ENCODE measurements at places on chromosomes 3 and 15. TPM values are rescaled to one million over a fixed set of nuclear protein-coding genes. Genes with fewer than 3 reads are reported as not detected.

GRCh38 chr3:187742351-187743171 is 2.7 kb downstream of the BCL6 start:
- H3K27me3 ChIP-seq: no peaks in the 10 kb centered on the region
- peak overlapping the region; percentile 100 for H3K4me3 ChIP-seq
- peaks cover 42% of the 10 kb centered on the region for H3K4me1 ChIP-seq

The TRH gene
- not detected for total RNA-seq

DNA sequence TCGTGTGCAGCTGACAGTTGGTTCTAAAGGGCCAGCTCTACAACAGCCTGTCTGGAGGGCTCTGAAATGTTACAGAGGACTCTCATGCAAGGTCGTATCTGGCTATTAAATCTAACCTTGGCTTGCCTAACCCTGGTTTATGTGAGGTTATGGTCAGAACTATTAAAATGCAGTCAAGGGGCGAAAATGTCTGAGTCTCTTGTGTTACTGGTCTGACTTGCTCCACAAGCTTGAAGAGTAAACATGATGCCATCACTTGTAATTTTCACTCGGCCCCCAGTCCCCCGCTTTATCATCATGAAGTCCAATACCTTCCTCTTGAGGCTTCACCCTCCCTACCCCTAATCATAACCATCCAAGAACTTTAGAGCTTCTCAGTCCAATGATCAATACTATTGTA is 9.4 kb downstream of the ENTPD3 start:
- H3K36me3 ChIP-seq: no peaks in the 10 kb centered on the region
- no peaks in the 10 kb centered on the region for H3K4me1 ChIP-seq
- no peak for DNase-seq
- no peaks in the 10 kb centered on the region for H3K27me3 ChIP-seq
- H3K4me3 ChIP-seq: no peak overlapping the region

- H3K4me1 ChIP-seq: no peaks in the 10 kb centered on the region
- no peak for DNase-seq
- H3K36me3 ChIP-seq: no peaks in the 10 kb centered on the region
Observed at GRCh38 chr3:14525685-14526631, 14.2 kb downstream of the GRIP2 start.

DNA sequence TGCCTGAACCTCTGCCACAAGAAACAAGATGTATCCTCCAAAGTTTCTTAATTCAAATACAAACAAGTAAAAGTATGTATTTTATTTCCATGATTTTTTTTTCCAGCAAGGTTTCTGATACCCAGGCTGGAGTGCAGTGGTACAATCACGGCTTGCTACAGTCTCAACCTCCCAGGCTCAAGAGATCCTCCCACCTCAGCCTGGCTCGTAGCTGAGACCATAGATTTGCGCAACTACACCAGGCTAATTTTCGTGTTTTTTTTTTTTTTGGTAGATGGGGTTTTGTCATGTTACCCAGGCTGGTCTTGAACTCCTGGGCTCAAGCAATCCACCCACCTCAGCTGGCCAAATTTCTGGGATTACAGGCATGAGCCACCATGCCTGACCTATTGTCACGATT is 12.2 kb upstream of the VEPH1 start:
- no peak for DNase-seq
- H3K36me3 ChIP-seq: no peaks in the 10 kb centered on the region
- no peak overlapping the region for H3K27ac ChIP-seq
- no peaks in the 10 kb centered on the region for H3K4me1 ChIP-seq
- no peak overlapping the region for H3K4me3 ChIP-seq
- peaks cover 1% of the 10 kb centered on the region for H3K27me3 ChIP-seq

The EPHB1 gene
- 1.1 TPM for total RNA-seq

DNA sequence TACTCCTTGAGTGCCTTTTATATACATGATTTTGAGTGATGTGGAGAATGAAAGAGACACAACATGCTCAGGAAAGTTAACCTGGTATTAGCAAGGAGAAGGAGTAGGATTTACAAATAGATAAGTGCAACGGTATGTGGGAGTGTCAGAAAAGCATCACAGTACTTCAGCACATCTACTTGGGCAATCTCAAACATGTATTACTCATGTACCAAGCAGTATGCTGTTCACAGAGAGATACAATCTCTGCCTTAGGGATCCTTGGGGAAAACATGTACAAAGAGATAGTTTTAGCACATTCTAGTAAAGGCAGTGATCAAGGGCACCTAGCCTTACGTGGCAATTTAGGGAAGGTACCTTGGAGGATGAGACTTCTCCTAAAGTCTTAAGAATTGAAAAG is 146.5 kb downstream of the FILIP1L start:
- no peak for DNase-seq
- H3K27me3 ChIP-seq: no peaks in the 10 kb centered on the region
- H3K4me3 ChIP-seq: no peak overlapping the region
- H3K36me3 ChIP-seq: no peaks in the 10 kb centered on the region

- no peaks in the 10 kb centered on the region for H3K36me3 ChIP-seq
- H3K27ac ChIP-seq: no peak overlapping the region
- H3K27me3 ChIP-seq: peaks cover 18% of the 10 kb centered on the region
- peaks cover 15% of the 10 kb centered on the region for H3K4me1 ChIP-seq
- DNase-seq: no peak
Observed at GRCh38 chr15:66893294-66893693, 172.1 kb upstream of the SMAD3 start.

GRCh38 chr3:136893848-136894443 is 31.9 kb downstream of the NCK1 start:
- no peaks in the 10 kb centered on the region for H3K27me3 ChIP-seq
- H3K4me3 ChIP-seq: no peak overlapping the region
- no peak for DNase-seq
- H3K4me1 ChIP-seq: peaks cover 15% of the 10 kb centered on the region
- peaks cover 55% of the 10 kb centered on the region for H3K36me3 ChIP-seq

DNA sequence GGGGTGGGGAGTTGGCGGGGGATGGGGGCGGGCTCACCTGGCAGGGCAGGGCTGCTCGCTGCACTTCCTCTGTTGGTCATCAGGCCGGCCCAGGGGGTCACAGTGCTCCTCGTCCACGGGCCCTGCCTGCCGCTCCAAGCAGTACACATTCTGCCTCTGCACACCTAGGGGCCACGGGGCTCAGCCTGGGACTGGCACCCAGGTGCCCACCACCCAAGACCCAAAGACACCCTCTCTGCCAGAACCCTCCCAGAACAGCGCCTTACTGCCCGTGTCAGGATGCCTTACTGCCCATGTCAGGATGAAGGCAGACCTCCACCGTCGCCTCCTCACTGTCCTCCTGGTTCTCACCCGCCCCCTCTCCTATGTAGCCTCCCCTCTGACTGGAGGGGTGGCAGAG is 43.2 kb downstream of the ADAMTS7 start:
- no peaks in the 10 kb centered on the region for H3K36me3 ChIP-seq
- no peak overlapping the region for H3K4me3 ChIP-seq
- H3K27me3 ChIP-seq: no peaks in the 10 kb centered on the region

DNA sequence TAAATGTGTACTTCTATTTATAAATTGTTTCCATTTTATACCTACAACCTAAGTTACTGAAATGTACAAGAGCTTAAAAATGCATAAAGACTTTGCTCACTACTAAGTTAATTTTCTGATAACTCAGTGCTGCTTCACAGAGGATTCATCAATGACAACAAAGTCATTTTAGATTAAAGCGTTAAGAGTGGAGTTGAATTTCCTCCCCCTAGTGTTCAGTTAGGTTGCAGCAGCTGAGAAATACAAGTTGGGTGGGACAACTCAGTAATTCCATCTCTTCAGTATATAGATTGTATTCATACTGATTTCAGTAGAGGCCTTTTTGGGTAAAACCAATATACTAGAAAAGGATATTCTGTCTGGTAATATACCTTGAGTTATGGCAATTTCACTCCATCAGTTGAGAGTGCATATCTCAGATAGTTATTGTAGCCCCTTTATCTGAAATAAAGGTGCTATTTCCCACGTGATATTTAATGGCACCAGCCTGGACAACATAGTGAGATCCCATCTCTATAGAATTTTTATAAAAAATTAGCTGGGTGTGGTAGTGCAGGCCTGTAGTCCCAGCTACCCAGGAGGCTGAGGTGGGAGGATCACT is 6.9 kb upstream of the RPL35A start:
- peak; percentile 60 for DNase-seq
- H3K36me3 ChIP-seq: no peaks in the 10 kb centered on the region
- no peaks in the 10 kb centered on the region for H3K27me3 ChIP-seq

The LIPH gene
- not detected for total RNA-seq

GRCh38 chr3:11260460-11260859 is 11.7 kb upstream of the ATG7 start:
- no peak for DNase-seq
- H3K4me1 ChIP-seq: no peaks in the 10 kb centered on the region
- H3K27ac ChIP-seq: no peak overlapping the region
- peaks cover 4% of the 10 kb centered on the region for H3K27me3 ChIP-seq

DNA sequence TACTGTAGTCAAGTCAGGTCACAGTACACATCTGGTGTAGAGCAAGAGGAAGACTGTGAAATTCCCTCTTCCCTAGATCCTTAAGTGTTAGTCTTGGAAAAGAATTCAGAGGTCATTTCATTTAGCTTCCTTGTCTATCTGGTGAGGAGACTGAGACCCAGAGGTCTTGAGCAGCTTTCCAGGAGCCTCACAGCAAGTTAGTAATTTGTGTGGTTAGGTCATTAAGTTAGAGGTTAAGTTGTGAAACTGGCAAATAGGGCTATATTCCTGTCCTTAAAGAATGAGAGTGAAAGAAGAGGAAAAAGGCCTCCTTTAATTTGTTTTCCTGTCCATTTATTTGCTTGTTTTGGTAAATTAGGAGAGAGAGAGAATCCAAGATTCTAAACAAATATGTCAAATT is 9.0 kb downstream of the PODXL2 start:
- no peak for DNase-seq
- H3K36me3 ChIP-seq: no peaks in the 10 kb centered on the region
- H3K27me3 ChIP-seq: peaks cover 9% of the 10 kb centered on the region
- H3K4me3 ChIP-seq: peak overlapping the region; percentile 26
- peak overlapping the region; percentile 80 for H3K27ac ChIP-seq

- peaks cover 2% of the 10 kb centered on the region for H3K27me3 ChIP-seq
- no peaks in the 10 kb centered on the region for H3K4me1 ChIP-seq
- no peak overlapping the region for H3K4me3 ChIP-seq
- no peaks in the 10 kb centered on the region for H3K36me3 ChIP-seq
- DNase-seq: no peak
- no peak overlapping the region for H3K27ac ChIP-seq
Observed at GRCh38 chr15:54502416-54503075, 524.3 kb downstream of the UNC13C start.

- no peak for DNase-seq
- H3K4me3 ChIP-seq: no peak overlapping the region
- peaks cover 2% of the 10 kb centered on the region for H3K36me3 ChIP-seq
- H3K27me3 ChIP-seq: peaks cover 2% of the 10 kb centered on the region
- H3K27ac ChIP-seq: no peak overlapping the region
Observed at GRCh38 chr3:34024447-34025240, 226.2 kb downstream of the PDCD6IP start.

The SLC2A2 gene
- not detected for total RNA-seq

DNA sequence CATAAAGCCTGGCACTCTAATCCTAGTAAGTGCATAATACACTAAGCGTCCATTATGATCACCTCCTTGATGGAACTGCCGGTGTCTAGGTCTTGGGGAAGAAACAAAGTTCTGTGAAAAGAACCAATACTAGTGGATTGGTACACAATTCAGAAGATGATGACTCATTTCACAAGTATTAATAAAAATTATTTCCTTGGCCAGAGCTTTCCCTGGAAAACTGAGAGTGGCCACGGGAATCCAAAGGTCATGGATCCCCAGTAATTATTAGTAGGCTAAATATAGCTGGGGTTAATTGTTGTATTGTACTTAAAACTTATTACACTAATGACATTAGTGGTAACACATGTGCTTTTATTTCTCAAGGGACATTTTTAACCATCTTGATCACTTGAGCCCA is 808.0 kb upstream of the NR2F2 start:
- H3K36me3 ChIP-seq: no peaks in the 10 kb centered on the region
- H3K4me3 ChIP-seq: no peak overlapping the region
- H3K4me1 ChIP-seq: no peaks in the 10 kb centered on the region
- H3K27me3 ChIP-seq: peaks cover 8% of the 10 kb centered on the region
- no peak for DNase-seq
- no peak overlapping the region for H3K27ac ChIP-seq

DNA sequence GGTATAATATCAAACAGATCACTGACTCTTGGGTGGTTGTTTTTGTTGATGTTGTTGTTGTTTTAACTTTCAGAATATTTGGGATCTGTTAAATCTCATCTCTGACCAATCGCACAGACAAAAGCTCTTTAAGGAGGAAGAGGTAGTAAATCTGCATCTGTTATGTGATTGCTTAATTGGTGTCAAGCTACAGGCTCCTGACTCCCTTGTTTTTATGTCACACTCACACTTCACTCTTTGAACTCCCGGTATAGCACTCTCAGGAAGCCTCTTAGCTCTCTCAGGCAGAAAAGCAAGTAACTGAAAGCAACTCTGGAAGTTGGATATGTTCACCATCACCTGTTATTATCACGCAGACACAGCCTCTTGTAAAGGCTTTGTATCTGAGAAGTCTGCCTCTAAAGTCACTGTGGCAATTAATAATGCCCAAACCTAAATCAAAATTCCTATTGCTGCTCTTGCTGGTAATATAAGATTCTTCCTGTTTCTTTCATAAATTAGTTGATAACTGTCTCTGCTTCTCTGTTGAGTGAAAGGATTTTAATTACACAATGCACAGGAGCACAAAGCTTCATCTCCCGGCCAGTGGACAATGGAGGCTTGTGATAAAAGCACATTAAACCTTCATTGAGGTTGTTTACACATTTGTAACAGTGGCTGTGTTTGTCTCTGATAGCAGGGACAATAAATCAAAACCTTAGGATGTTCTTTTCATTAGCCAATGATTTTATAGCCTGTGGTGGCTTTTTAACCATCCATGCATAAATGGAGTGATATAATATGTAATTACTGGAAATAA is 576.7 kb downstream of the MFSD1 start:
- no peak overlapping the region for H3K27ac ChIP-seq
- no peak for DNase-seq
- no peaks in the 10 kb centered on the region for H3K27me3 ChIP-seq
- no peaks in the 10 kb centered on the region for H3K4me1 ChIP-seq

The MRPL47 gene
- total RNA-seq: 36.8 TPM

The TERC gene
- 6.9 TPM for total RNA-seq

- DNase-seq: no peak
- peaks cover 84% of the 10 kb centered on the region for H3K36me3 ChIP-seq
- no peak overlapping the region for H3K27ac ChIP-seq
- H3K4me1 ChIP-seq: peaks cover 30% of the 10 kb centered on the region
- H3K27me3 ChIP-seq: no peaks in the 10 kb centered on the region
- no peak overlapping the region for H3K4me3 ChIP-seq
Observed at GRCh38 chr3:70992131-70992530, 591.4 kb downstream of the FOXP1 start.

DNA sequence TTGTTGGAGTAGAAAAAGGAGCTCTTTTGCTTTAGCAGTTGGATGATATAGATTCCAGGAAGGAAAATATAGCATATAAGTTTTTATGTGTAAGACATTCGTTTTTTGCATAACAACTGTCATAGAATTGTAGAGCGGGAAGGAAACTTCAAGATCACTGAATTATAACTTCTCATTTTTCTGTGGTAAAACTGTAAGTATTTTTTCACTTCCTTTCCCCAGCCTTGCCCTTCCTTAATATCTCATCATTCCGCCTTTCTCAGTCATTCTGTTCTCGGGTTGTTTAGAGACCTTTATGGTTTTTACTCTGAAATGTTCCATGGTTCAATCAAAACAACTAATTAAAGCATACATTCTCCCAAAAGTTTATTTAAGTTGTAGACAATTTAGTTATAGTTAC is 1.1 kb downstream of the EAF2 start:
- no peaks in the 10 kb centered on the region for H3K27me3 ChIP-seq
- H3K36me3 ChIP-seq: peaks cover 33% of the 10 kb centered on the region
- DNase-seq: no peak
- H3K4me1 ChIP-seq: peaks cover 33% of the 10 kb centered on the region
- peak overlapping the region; percentile 16 for H3K27ac ChIP-seq
- H3K4me3 ChIP-seq: peak overlapping the region; percentile 84
